ENCODE measurements at places on chromosomes 5 and 9.

- DNase-seq: no peak
Measured at GRCh38 chr5:101425339-101425859, 522.3 kb upstream of the ST8SIA4 start.

- no peak for DNase-seq
Measured at GRCh38 chr5:148831590-148832565, 5.5 kb downstream of the ADRB2 start.

- no peak for DNase-seq
Measured at GRCh38 chr9:99124534-99125255, 19.8 kb downstream of the TGFBR1 start.

DNA sequence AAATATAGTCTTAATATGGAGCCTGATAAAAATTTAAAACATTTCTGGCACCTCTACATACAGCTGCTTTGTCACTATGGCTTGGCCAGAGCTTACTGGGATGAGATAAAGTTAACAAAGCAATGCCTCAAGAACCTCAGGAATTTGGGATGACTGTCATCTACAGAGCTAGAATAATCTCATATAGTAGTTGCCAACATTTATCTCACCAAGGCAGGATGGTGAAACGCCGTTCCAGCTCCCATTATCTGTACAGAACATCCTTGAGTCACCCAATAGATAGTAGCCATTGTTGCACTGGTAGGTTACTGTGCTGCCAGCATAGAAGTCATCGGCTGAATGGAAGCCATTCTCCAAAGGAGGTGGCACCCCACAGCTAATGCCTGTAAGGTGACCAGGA, 94.6 kb upstream of the TXNDC8 start:
- peak; percentile 66 for DNase-seq

DNA sequence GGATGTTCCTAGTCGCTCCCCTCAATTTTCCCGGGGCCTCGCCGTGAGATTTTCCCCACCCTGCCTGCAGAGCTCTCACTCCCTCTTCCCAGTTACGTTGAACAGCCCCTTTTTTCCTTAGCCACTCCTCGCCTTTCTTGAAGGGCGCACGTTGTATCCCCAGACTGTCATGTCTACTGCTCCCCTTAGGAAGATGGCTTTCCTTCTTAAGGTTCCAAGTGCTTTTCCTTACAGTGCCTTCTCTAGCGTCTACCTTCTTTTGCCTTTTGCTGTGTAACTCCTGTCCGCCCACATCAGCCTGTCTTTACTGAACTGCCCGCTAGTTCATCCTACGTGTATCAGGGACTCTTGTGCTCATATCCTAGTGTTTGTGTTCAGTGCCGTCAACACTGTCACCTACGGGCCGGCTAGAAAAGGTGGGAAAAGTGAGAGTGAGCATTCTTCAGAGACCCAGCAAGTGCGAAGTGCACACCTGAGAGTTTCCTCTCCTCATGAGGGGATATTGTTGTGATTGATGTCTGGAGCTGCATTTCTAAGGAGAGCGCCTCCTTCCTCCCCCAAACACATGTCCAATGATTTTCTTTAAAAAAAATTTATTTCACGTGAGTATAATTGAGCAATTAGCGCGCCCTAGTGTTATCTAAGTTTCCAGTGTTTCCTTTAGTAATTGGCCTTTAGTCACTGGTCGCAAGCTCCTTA, 764 bp downstream of the CAMLG start:
- peak; percentile 52 for DNase-seq

DNA sequence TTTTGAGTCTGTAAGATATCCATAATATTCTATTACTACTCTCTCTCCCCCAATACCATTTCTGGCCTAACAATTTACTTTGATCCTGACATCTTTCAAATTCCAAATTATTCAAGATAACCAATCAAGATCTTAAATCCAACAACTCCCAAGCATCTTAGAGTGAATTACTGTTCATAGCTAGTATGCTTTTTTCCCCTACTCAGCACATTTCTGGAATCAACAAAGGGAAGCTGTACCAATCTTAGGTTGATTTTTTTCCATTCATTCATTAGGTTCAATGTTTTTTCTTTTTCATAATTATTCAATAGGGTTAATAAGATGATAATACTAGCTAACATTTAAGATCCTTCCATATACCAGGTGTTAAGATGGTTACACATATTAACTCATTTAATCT, 50.3 kb upstream of the MTMR12 start:
- no peak for DNase-seq

GRCh38 chr5:122907276-122907675, 61.9 kb downstream of the SNX24 start:
- DNase-seq: peak; percentile 91

DNA sequence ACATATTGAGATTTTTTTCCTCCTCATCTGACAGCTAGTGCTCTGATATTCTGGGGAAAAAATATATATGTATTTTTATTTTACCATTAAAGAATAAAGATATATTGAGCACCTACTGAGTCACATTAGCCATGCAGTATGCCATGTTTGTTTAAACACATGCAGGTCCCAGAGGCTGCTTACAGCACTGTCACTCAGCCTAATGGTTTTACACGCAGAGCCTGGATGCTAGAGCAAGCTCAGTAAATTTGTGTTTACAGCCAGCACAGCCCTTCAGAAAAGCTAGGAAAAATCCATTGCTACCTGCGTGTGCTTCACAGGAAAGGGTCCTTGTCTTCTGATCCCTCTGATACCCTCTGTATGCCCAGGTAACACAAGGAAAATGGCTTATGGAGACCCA, 146.2 kb downstream of the SEMA6A start:
- no peak for DNase-seq

DNA sequence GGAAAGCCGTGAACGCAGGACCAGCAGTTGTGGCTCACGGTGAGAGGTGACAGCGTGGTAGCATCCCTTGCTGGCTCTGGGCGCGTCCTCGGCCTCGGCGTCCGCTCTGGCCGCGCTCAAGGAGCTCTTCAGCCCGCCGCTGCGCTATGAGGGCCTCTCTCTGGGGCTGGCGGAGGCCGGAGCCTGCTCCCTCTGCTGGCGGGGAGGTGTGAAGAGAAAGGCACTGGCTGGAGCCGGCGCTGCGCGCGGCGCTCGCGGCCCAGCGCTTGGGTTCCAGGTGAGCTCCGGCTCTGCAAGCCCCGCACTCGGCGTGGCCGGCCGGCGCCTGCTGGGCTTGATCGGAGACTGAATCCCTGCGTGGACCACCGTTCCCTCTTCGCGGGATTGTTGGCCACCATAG, 705.6 kb downstream of the SEMA5A start:
- no peak for DNase-seq

DNA sequence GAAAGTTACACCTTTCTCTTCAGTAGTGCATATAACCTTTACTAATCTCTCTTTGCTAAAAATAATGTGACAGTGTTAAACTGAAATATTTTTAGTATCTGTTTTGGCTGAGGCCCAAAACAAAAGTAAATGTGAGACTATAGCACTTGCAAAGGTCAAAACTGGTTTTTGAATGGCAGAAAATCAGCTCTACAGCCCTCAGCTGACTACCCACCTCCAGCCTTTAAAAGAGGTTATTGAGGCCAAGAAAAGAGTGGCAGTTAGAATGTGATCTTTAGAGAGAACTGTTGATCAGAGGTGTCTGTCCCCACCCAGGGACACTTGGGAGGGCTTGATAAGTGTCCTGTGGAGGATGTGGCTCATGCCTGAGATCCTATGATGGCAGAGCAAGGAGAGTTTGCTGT, 30.9 kb downstream of the PRKACG start:
- DNase-seq: no peak

- no peak for DNase-seq
Measured at GRCh38 chr5:77984587-77984986, 208.4 kb upstream of the TBCA start.

- no peak for DNase-seq
Measured at GRCh38 chr9:98195671-98196070, 3.2 kb upstream of the CORO2A start.

- peak; percentile 88 for DNase-seq
Measured at GRCh38 chr9:86322973-86323644, 31.1 kb downstream of the TUT7 start.

GRCh38 chr9:137785704-137786161, 91.8 kb upstream of the CACNA1B start:
- no peak for DNase-seq

DNA sequence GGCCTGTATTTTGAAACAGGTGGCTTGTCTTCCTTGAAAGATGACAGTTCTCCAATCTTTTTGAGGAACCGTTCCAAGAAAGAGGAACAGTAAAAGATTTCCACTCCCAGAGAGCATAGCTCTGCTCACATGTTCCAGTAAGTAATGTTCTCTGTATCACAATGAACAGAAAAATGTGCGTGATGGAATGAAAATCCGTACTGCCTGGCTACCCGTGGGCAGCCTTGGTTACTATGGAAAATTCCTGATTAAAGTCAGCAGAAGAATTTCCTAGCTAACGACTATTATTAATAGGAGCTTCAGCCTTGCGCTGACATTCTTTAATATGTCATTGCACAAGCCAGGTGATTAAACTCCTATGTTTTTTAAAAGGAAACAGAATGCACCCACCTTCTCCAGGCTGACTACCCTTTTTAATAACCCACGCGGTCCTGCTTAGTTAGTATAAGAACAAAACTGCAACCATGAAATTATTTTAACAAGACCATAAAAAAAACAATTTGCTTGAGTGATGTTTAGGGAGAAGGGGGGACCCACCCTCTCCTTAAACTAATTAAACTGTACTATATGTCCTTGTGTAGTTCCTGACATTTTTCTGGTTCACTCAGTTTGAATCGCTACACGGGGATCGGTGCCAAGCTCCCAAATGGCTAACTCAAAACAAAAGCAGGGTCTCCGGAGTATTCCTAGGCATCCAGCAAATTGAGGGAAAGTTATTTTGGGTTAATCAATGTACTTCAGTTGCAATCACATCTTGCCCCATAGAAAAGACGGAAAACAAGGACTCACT, 54.8 kb upstream of the CPEB4 start:
- no peak for DNase-seq

- DNase-seq: peak; percentile 60
Measured at GRCh38 chr5:32589942-32590869, 4.8 kb downstream of the SUB1 start.

GRCh38 chr9:99222416-99223270, 561 bp downstream of the SEC61B start:
- DNase-seq: no peak

- DNase-seq: no peak
Measured at GRCh38 chr5:171989276-171989675, 17.2 kb downstream of the FBXW11 start.

- peak; percentile 53 for DNase-seq
Measured at GRCh38 chr9:110802416-110803035, 133.9 kb downstream of the MUSK start.

DNA sequence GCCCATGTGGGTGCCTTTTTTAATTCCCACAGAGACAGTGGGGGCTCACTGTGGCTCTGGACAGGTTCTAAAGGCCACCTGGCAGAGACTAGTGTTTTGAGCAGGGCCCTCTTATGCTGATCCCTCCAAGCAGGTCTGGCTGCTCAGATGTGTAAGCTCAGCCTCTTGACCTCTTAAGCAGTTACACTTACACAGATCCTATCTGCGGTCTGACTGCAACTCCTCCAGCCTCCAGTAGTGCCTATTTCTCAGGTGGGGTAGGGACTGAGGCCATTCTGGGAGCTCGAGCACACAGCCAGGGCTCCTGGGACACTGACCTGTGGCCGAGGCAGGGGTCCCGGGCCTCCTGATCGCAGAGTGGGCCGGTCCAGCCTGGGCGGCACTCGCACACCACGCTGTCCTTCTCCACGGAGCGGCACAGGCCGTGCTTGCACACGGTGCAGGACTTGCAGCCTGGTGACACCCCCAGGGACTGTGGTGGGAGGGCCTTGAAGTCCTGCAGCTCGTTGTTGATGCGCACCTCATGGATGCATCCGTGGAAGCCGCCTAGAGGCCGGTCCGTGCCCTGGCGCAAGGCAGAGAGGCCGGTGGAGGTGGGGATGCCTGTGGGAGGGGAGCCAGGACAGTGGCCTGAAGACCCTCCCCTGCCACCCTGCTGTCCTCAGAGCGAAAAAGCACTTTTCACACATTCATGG, 91.9 kb upstream of the PANK3 start:
- DNase-seq: no peak

DNA sequence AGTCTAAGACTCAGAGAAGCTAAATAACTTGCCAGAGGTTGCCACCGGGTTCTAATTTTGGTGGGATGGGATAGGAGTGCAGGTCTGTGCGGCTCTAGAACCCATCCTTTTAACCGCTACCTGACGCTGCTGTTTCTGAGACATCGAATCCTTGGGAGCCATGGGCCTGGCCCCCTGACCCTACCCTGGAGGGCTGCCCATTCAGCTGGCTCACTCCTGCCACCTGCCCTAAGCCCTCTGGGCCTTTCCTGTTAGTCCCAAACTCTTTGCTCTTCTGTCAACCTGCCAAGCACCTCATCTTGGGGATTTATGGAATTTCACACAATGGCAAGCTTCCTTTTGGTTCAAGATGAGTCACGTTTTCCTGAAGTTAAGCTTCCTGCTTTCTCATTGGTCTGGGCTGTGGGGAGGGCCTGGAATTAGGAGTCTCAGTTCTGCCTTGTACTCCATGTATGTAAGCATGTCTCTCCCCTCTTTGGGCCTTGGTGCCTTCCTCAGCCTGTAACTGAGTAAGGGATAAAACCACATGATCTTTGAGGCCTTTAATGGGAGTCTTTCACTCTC, 26.6 kb downstream of the ENHO start:
- peak; percentile 25 for DNase-seq

DNA sequence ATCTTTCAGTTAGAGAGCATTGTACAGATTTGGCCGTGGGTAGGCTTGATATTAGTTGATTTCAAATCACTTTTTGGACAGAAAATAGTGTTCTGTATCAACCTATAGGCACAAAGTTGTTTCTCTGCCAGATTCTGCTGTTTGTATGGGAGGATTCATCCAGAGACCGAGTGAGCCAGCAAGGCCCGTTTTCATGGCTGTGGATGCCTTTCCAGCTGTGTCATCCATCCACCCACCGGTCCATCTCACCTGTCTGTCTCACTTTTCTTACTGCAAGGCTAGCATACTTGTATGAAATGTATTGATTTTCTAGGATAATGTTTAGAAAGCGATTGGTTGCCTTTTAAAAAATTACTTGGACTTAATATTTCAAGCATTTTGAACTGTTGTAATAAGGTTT, 34.4 kb downstream of the ICE1 start:
- DNase-seq: no peak

- no peak for DNase-seq
Measured at GRCh38 chr5:116787570-116787969, 212.9 kb upstream of the SEMA6A start.

- DNase-seq: peak; percentile 91
Measured at GRCh38 chr9:116499986-116500871, 186.9 kb upstream of the TRIM32 start.

DNA sequence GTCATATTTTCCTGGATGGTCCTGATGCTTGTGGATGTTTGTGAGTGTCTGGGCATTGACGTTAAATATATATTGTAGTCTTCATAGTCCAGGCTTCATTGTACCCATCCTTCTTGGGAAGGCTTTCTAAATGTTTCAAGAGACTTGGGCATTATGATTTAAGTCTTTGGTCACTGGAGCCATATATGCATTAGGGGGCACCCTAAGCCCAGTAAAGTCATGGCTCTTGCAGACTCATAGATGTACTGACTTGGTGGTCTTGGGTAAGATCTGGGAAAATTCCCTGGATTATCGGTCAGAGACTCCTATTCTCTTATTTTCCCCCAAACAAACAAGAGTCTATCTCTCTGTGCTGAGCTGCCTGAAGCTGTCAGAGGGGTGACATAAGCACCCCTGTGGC, 271.1 kb downstream of the TRIM36 start:
- DNase-seq: no peak
